ENCODE measurements at places on chromosomes 11 and 22.
A peak's percentile ranks its signal among the peaks of the same experiment; 100 is the strongest.

DNA sequence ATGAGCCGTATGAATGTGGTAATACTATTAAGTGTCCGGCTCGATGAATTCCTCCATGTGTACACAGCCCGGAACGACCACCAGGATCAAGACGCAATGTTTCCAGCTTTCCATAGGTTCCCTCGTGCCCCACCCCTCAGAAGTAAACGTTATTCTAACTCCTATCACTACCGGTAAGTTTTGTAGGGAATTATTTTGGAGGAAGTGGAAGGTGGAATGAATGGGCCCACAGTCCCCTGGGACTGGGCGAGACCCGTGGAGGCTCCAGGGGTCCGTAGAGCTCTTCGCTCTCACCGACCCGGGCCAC lies 720 bp upstream of the FAR1 start:
- peak overlapping the region; percentile 76 for H3K27ac ChIP-seq
- DNase-seq, result no peak
- peak overlapping the region; percentile 97 for H3K4me3 ChIP-seq
- H3K36me3 ChIP-seq, result peaks cover 21% of the 10 kb centered on the region

DNA sequence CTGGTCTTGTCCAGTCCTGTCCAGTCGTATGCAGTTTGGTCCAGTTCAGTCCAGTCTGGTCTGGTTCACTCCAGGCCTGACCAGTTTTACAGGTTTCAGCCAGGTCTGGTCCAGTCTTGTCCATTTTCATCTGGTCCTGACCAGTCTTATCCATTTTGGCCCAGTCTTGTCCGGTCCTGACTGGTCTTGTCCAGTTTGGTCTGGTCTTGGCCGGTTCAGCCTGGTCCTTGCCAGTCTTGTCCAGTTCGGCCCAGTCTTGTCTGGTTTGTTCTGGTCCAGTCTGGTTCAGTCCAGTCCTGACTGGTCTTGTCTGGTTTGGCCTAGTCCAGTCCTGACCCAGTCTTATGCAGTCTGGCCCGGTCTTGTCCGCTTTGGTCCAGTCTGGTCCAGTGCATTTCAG lies 380.2 kb downstream of the OR4C45 start:
- no peaks in the 10 kb centered on the region for H3K27me3 ChIP-seq
- H3K36me3 ChIP-seq, result no peaks in the 10 kb centered on the region
- no peak overlapping the region for H3K27ac ChIP-seq
- H3K4me3 ChIP-seq, result no peak overlapping the region
- H3K4me1 ChIP-seq, result no peaks in the 10 kb centered on the region
- no peak for DNase-seq

GRCh38 chr11:65221026-65221425 lies 39.3 kb downstream of the CAPN1 start:
- H3K4me3 ChIP-seq, result no peak overlapping the region
- no peaks in the 10 kb centered on the region for H3K36me3 ChIP-seq
- H3K4me1 ChIP-seq, result peaks cover 22% of the 10 kb centered on the region
- H3K27ac ChIP-seq, result no peak overlapping the region
- no peak for DNase-seq

DNA sequence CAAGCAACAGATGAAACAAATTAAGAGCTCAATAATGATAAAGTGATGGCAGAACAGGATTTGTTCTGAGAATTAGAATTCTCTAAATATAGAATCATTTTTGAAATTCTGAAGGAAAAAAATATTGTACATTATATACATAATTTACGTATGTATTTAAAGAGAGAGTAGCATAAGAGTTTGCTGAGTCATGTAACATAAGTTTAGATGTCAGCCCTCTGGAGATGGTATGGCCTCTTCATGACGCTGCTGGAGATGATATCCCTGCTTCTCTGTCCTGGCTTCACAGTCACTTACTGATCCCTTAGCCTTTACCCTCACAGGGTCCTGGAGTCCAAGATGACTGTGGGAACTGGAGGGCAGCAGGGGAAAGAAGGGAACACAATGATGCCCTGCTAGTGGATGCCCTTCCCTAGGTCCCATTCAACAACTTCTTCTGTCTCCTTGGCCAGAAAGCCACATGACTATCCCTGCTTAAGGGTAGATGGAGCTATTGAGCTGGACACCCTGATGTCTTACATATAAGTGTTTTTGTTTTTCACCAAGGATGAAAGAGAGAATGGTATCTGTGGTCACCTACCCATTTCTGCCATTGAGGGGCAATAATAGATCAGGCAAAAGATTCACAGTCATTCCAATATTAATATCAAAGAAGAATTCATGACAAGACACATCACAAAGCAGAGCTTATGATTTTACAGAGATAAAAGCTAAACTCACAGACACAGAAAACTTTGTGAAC lies 753.1 kb downstream of the TBC1D22A start:
- H3K4me1 ChIP-seq, result no peaks in the 10 kb centered on the region
- H3K27me3 ChIP-seq, result peaks cover 11% of the 10 kb centered on the region
- H3K27ac ChIP-seq, result no peak overlapping the region
- H3K36me3 ChIP-seq, result no peaks in the 10 kb centered on the region
- no peak for DNase-seq

GRCh38 chr11:20360650-20361049 lies 2.9 kb upstream of the HTATIP2 start:
- peak overlapping the region; percentile 68 for H3K4me3 ChIP-seq
- H3K27me3 ChIP-seq, result no peaks in the 10 kb centered on the region
- peak overlapping the region; percentile 78 for H3K27ac ChIP-seq
- H3K36me3 ChIP-seq, result peaks cover 1% of the 10 kb centered on the region
- DNase-seq, result peak; percentile 27

Data from activated naive CD8-positive, alpha-beta T cell treated with anti-CD3 and anti-CD28 coated beads, Interleukin-2, amount 50 U/mL, for 24 hours (primary cell).